Activated naive CD8-positive, alpha-beta T cell treated with anti-CD3 and anti-CD28 coated beads for 36 hours (primary cell): ENCODE measurements at places on chromosomes 7 and 10. TPM values are rescaled to one million over a fixed set of nuclear protein-coding genes. Genes with fewer than 3 reads are reported as not detected.

- no peak overlapping the region for H3K4me3 ChIP-seq
- no peaks in the 10 kb centered on the region for H3K4me1 ChIP-seq
- no peak for DNase-seq
- no peaks in the 10 kb centered on the region for H3K27me3 ChIP-seq
- H3K36me3 ChIP-seq: no peaks in the 10 kb centered on the region
- H3K27ac ChIP-seq: no peak overlapping the region
These were observed 260.3 kb upstream of the FERD3L start for GRCh38 chr7:19405541-19405940.

GRCh38 chr10:91804126-91804510, 5.9 kb downstream of the TNKS2 start:
- H3K27me3 ChIP-seq: no peaks in the 10 kb centered on the region
- H3K27ac ChIP-seq: no peak overlapping the region
- peaks cover 49% of the 10 kb centered on the region for H3K36me3 ChIP-seq
- H3K4me1 ChIP-seq: peaks cover 63% of the 10 kb centered on the region
- H3K4me3 ChIP-seq: no peak overlapping the region

GRCh38 chr7:14604606-14605005, 297.9 kb downstream of the DGKB start:
- no peak overlapping the region for H3K27ac ChIP-seq
- H3K4me3 ChIP-seq: no peak overlapping the region
- no peaks in the 10 kb centered on the region for H3K36me3 ChIP-seq
- DNase-seq: no peak
- no peaks in the 10 kb centered on the region for H3K27me3 ChIP-seq
- no peaks in the 10 kb centered on the region for H3K4me1 ChIP-seq

DNA sequence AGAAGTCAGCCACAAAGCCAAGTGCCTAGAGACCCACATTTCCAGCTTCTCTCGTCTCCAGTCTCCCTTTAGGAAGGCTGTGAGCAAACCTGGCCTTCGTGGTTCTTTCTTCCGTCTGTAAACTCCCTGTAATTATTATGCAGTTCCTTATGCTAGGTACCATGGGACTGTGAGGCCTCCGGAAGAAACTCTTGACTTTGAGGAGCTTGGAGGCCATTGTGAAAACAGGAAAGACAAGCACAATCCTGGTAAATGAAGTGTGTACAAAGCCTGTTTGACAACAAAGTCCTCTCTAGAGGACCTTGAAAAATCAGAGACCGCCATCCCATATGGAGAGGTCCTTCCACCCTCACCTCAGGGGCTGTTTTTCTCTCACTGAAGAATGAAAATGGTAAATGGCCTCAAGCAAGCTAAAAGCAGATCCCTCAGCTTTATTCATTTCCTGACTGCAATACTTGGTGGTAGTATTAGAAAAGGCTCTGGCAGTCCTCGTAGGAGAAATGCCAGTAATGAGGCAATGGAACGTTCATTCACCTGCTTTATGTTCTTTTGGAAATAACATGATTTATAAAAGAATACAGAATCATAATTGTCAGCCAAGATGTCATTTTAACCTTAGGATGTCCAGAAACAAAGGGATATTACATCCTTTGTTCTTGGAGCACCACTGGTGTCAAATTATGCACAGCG, 926.4 kb downstream of the LRMDA start:
- H3K4me3 ChIP-seq: no peak overlapping the region
- no peaks in the 10 kb centered on the region for H3K4me1 ChIP-seq
- H3K36me3 ChIP-seq: no peaks in the 10 kb centered on the region
- H3K27me3 ChIP-seq: peaks cover 4% of the 10 kb centered on the region

DNA sequence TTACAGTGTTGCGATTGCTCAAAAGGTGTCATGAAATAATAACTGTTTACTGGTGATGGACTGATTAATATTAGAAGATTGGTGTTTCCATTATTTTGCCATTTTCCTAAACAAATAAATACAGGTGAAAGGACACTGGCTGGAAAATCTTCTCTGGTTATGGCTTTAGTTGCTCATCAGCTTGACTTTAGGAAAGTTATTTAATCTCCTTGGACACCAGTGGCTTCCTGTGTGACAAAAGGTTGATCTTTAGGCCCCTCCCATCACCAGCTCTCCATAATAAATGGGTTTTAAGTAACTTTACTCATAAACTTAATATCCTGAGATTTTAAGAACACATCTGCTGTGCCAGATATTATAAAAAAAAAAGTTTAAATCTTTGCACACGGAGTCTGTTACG, 737 bp downstream of the CABCOCO1 start:
- H3K27me3 ChIP-seq: peaks cover 46% of the 10 kb centered on the region
- H3K4me1 ChIP-seq: no peaks in the 10 kb centered on the region
- no peak overlapping the region for H3K27ac ChIP-seq
- H3K4me3 ChIP-seq: no peak overlapping the region
- DNase-seq: no peak

- DNase-seq: no peak
- peaks cover 11% of the 10 kb centered on the region for H3K4me1 ChIP-seq
- no peak overlapping the region for H3K4me3 ChIP-seq
These were observed 493.4 kb upstream of the ZMIZ1 start for GRCh38 chr10:78575400-78575799.

DNA sequence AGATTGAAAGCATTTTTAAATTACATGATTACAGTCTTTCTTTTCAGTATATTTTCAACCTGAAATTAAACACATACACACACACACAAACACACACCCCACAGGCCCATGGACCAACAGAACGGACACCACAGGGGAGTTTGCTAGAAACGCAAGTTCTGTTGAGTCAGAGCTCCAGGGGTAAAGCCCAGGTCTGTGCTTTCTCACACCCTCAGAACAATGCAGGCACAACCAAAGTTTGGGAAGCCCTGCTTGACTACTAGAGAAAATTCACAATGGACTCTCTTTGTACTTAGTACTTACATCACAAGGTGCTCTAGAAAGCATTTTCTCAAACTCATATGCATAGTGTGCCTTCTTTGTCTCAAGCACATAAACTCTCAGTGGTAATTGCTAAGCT, 704.0 kb upstream of the IGFBP3 start:
- H3K27me3 ChIP-seq: peaks cover 3% of the 10 kb centered on the region
- DNase-seq: no peak
- no peaks in the 10 kb centered on the region for H3K36me3 ChIP-seq
- no peaks in the 10 kb centered on the region for H3K4me1 ChIP-seq

DNA sequence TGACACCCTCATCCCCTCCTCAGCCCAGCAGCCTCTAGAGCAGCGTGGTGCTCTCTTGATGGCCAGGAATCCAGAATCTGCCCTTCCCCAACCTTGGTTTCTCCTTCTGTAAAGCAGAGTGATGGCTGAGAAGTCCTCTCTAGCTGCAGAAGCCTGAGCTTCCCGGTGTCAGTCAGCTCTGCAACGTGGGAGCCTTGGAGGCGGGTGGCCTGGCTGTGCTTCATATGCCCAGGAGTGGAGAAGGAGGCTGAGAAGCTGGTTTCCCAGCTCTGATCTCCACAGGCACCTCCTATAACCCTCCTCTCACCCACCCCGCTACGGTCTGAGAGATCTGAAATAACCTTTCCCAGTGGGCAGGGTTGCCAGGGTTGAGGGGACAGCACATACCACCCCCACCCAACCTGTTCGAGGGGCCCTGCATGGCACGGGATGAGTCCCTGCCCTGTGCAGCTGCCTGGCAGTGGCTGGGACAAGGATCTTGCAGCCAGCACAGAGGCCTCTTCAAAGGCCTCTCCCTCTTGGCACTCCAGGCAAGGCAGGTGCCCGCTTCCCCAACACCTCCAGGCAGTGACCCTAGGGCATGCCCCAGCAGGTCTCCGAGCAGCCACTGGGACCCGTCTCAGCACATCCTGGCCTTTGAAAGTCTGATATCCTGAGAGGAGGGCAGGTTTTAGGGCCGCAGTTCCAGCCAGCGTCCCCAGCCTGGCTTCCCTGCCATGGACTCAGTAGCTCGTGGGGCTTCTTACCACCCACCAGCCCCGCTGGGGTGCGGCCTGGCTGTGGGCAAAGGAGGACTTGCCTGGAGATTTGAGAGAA, 18.3 kb upstream of the SLC29A3 start:
- no peak overlapping the region for H3K27ac ChIP-seq
- DNase-seq: no peak
- H3K27me3 ChIP-seq: no peaks in the 10 kb centered on the region
- no peaks in the 10 kb centered on the region for H3K4me1 ChIP-seq
- H3K36me3 ChIP-seq: no peaks in the 10 kb centered on the region
- H3K4me3 ChIP-seq: no peak overlapping the region

DNA sequence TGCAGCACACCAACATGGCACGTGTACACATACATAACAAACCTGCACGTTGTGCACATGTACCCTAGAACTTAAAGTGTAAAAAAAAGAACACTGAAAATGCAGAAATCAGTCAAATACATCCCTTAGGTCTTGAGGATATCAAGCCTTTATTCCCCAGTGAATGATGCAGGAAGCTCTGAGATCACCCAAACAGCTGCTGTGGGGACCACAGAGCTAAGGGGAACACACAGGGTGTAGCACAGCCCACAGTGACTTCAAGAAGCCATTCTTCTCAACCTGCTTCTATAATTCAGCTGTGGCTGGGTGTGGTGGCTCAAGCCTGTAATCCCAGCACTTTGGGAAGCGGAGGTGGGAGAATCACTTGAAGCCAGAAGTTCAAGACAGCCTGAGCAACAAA, 314.9 kb downstream of the CALN1 start:
- no peak overlapping the region for H3K4me3 ChIP-seq
- no peak for DNase-seq
- H3K27me3 ChIP-seq: no peaks in the 10 kb centered on the region
- H3K36me3 ChIP-seq: no peaks in the 10 kb centered on the region

- no peaks in the 10 kb centered on the region for H3K27me3 ChIP-seq
- no peak for DNase-seq
- no peaks in the 10 kb centered on the region for H3K36me3 ChIP-seq
- no peak overlapping the region for H3K4me3 ChIP-seq
- no peak overlapping the region for H3K27ac ChIP-seq
These were observed 225.4 kb downstream of the PAXIP1 start for GRCh38 chr7:154777489-154777888.

DNA sequence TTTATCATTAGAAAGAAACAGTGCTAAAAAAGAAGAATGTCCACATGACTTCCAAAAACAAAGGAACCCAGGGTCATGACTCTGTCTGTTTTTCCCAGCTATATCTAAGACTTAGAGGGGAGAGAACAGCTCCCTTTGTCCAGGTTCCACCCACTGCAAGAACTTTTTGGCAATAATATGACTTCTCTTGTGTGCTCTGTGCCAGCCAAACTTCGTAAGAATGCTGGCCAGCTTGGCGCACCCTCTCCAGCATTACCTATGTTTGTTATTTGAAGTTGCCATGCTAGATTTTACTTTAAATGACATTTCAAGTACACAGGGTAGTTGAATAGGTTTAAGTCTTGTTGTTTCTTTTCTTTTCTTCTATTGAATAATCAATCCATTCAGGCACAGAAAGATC, 371.4 kb downstream of the KCNMA1 start:
- no peaks in the 10 kb centered on the region for H3K27me3 ChIP-seq
- no peak for DNase-seq
- no peaks in the 10 kb centered on the region for H3K36me3 ChIP-seq
- peaks cover 38% of the 10 kb centered on the region for H3K4me1 ChIP-seq

GRCh38 chr10:79059859-79060379, 8.8 kb upstream of the ZMIZ1 start:
- DNase-seq: no peak
- no peaks in the 10 kb centered on the region for H3K27me3 ChIP-seq
- H3K27ac ChIP-seq: no peak overlapping the region
- no peak overlapping the region for H3K4me3 ChIP-seq
- peaks cover 9% of the 10 kb centered on the region for H3K4me1 ChIP-seq

GRCh38 chr10:99394761-99395386, 35.5 kb downstream of the GOT1 start:
- H3K36me3 ChIP-seq: no peaks in the 10 kb centered on the region
- no peak for DNase-seq
- no peaks in the 10 kb centered on the region for H3K27me3 ChIP-seq
- H3K4me1 ChIP-seq: peaks cover 5% of the 10 kb centered on the region
- H3K27ac ChIP-seq: no peak overlapping the region
- H3K4me3 ChIP-seq: no peak overlapping the region

GRCh38 chr10:100987685-100988049, 324 bp downstream of the TWNK start:
- H3K4me1 ChIP-seq: peaks cover 22% of the 10 kb centered on the region
- peak overlapping the region; percentile 91 for H3K27ac ChIP-seq
- no peak for DNase-seq
- H3K36me3 ChIP-seq: peaks cover 36% of the 10 kb centered on the region

DNA sequence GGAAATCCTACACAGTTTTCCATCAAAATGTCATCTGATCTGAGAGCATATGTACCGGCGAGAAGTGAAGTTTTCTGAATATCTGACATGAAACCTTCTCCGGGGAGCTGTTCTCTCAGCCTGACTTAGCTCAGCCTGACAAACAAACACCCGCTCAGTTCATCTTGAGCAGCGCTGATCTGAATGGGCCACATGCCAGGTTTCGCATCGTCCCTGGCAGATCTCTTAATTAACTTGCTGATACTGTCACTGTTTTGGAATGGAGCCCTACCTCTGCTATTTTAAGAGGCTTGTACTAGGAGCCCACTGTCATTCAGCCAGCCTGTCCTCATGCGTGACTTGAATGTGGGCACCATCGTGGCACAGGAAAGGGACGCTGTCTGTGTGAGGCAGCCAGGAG, 109.2 kb downstream of the STRA8 start:
- H3K4me3 ChIP-seq: no peak overlapping the region
- H3K27ac ChIP-seq: no peak overlapping the region
- H3K36me3 ChIP-seq: no peaks in the 10 kb centered on the region
- DNase-seq: no peak
- H3K27me3 ChIP-seq: no peaks in the 10 kb centered on the region

DNA sequence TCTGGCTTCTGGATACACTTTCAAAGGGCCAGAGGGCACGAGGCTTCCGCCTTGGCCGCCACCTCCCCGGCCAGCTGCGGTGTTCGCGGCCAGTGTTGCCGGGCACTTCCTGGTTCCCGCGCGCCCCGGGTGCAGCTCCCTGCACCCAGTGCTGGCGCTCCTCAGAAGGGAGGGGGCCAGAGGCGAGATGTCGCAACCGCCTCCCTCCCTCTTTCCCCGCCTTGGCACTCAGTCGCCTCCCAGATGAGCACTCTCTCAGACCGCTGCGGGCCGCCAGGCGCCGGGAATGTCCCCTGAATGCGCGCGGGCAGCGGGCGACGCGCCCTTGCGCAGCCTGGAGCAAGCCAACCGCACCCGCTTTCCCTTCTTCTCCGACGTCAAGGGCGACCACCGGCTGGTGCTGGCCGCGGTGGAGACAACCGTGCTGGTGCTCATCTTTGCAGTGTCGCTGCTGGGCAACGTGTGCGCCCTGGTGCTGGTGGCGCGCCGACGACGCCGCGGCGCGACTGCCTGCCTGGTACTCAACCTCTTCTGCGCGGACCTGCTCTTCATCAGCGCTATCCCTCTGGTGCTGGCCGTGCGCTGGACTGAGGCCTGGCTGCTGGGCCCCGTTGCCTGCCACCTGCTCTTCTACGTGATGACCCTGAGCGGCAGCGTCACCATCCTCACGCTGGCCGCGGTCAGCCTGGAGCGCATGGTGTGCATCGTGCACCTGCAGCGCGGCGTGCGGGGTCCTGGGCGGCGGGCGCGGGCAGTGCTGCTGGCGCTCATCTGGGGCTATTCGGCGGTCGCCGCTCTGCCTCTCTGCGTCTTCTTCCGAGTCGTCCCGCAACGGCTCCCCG, at the start of gene FFAR4:
FFAR4 (plus strand) TSS at position 231 of the 842 bp plus-strand sequence; CDS start at position 287, 56 bp downstream.
- no peak for DNase-seq
- peaks cover 55% of the 10 kb centered on the region for H3K27me3 ChIP-seq
- no peaks in the 10 kb centered on the region for H3K36me3 ChIP-seq
- peaks cover 6% of the 10 kb centered on the region for H3K4me1 ChIP-seq

Gene NRBF2
- total RNA-seq: 27.8 TPM

Gene SRRM3
- total RNA-seq: not detected

Gene TAS2R3
- total RNA-seq: 0.32 TPM

Gene LRMDA
- not detected for total RNA-seq

Gene CRYGN
- 0.12 TPM for total RNA-seq
